ENCODE measurements at places on chromosomes 4 and X.

DNA sequence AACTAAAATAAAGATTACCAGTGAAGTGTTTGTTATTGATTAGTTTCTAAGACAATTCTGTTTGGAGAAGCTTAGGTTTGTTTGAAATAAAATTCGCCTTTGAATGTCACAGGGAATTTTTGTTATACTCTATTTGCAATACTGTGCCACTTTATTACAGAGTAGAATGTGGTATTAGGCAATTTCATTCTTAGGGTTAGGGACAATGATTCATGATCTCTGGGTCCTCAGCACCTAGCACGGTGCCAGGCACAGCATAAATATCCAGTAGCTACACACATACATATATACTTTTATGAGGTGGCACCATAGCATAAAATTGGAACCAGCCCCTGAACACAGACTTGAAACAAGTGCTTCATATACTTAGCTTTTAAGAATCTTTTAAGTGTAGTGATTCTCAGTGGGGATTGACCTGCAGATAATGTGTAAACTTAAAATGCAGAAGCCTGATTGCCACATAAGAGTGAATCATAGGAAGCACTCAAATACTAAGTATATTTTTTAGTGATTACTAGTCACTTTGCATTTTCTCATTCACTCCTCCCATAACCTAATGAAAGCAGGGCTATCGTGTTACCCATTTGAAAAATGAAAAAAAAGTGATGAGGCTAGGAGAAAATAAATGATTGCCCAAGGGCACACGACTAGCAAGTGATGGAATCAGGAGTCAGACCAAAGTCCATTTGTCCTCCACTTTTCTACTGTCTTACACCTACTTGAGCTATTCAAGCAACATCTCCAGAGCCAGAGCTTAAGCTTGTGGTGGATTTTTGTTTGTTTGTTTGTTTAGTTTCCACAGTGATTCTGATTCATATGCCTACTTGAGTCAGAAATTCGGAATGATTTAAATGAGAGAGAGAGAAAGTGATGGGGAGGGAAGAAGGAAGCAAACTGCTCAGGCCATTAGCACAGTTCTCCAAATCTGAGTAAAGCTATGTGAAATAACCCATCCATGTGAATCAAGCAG, 366.0 kb upstream of the FGF13 start:
- DNase-seq = no peak

- DNase-seq = no peak
Measured at GRCh38 chr4:126023896-126024295, 709.1 kb downstream of the FAT4 start.

DNA sequence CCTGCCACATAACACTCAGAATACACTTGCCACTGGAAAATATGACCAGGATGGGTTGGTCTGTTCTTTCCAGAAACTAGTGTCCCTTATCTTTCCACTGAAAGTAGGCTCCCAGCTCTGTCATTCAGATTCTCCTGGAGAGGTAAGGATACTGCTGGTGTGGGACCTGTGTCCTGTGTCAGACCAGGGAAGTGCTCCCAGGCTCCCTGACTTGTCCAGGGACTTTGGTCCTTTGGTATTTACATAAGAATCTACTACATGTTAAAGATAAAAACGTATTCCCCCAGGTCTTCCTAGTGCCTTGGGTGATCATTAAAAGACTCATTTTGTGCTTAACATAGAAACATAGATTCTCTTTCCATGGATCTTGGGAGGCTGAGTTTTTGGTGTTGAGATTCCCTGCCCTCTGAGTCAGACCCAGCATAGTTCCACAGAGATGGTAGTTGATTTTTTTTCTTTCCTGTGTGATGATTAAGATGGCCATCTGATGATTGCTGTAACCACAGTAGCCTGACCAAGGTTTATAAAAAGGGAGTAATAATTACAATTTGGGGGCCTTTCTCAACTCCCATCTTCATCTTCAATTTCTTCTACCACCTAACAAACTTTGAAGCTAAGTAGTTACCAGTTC, 159.8 kb upstream of the JADE1 start:
- no peak for DNase-seq

DNA sequence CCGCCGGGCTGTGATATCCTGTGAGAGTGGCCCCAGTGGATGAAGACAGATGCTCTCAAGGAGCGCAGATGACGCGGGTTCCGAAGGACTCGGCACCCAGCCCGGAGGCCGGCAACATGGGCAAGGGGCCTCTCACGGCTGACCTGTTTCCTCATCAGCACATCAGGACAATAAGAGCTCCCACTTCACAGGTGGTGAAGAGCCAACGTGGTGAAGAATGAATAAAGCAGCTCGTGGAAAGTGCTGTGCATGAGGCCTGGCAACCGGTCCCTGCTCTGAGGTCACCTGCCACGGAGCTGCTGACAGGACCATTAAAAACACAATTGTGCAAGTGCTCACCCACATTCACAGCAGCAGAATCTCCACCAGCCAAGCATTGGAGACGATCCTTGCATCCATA, 22.9 kb downstream of the ABLIM2 start:
- DNase-seq = no peak

DNA sequence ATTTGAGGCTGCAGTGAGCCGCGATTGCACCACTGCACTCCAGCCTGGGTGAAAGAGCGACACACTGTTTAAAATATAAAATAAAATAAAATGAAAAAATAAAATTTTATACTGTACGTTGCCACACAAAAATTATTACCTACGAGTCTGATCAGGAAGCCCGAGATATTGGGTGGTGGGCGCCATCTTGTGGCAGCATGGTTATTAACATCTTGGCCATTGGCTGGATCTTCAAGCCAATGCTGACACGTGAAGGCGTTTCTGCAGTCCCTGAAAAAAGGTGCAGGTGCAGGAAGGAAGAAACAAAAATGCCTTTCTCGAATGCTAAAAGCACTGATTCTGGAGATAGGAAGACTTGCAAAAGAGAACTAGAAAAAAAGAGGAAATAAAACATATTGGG, 4.9 kb upstream of the TLR8 start:
- DNase-seq = no peak

DNA sequence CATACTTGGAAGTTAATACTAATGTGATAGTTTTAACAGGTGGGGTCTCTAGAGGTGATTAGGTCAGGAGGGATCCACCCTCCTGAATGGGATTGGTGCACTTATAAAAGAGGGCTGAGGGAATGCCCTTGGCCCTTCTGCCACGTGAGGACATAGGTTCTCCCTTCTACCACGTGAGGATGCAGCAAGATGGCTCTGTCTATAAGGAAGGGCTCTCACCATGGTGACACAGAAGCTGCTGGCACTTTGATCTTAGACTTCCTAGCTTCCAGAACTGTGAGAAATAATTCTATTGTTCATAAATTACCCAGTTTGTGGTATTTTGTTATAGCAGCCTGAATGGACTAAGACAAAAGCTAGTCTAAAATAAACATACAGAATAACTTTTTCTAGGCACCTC, 1.0 kb downstream of the AADAT start:
- no peak for DNase-seq
